NCI-H2029 (cell line): ENCODE measurements at places on chromosomes 11 and 22.

GRCh38 chr22:49023161-49023878 is 804.4 kb downstream of the BRD1 start:
- no peak for DNase-seq

GRCh38 chr11:19244084-19244483 is 3.3 kb upstream of the E2F8 start:
- no peak for DNase-seq

DNA sequence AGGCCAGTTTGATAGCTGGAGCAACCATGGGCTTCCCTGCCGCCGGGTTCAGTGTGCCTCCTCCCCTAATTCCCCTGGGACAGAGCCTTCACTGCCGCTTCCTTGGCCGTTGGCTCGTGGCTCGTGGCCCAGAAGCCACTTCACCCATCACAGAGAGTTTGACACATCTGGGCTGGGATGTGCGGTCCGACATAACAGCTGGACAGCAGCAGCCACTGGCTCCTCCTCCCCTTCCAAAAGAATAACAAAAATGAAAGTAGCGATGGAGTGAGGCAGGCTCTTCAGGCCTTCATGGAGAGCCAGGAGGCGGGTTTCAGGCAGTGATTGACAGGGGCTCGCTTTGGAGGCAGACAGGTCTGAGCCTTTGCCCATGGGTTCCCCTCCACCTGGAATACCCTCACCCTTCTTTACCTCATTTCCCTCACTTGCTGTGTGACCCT is 8.2 kb downstream of the CREB3L1 start:
- no peak for DNase-seq

- peak; percentile 48 for DNase-seq
Observed at GRCh38 chr11:122628810-122629555, 26.5 kb upstream of the UBASH3B start.

- DNase-seq = no peak
Observed at GRCh38 chr22:41781507-41781906, 19.0 kb upstream of the CCDC134 start.

DNA sequence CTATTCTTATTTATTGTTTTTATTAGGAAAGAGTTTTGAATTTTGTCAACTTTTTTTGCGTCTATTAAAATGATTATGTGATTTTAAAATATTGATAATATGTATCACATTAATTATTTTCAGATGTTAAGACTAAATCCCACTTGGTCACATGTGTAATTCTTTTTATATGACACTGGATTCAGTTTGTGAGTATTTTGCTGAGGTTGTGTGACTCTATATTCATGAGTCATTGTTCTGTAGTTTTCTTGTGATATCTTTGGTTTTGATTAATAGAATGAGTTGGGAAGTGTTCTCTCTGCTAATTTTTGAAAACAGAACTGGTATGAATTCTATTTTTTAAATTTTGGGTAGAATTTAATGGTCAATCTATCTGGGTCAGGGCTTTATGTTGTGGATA is 317.9 kb downstream of the ETS1 start:
- DNase-seq = no peak
